CD4-positive, alpha-beta T cell treated with Interleukin-12 subunit alpha and Interleukin-12 subunit beta, for 1 hour (primary cell): ENCODE measurements at places on chromosomes 3 and 15.
A peak's percentile ranks its signal among the peaks of the same experiment; 100 is the strongest.

DNA sequence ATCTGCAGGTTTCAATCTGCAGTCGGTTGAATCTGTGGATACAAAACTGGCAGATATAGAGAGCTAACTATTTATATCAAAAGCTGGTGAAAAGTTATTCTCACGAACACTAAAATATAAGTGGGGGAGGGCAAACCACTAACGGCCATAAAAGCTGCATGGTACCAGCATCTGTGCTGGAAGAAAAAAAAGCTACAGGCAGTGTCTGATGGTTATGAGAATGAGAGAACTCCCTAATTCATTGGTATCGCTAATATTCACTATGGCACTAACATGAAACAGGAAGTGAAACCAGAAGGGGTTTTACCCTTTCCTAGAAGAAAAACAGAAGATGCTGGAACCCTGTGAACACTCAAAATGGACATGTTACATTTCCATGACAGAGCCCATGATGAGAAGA lies 15.9 kb downstream of the CEP70 start:
- no peak for DNase-seq

- no peak for DNase-seq
Observed at GRCh38 chr3:12884186-12884680, 42.9 kb upstream of the RPL32 start.

- DNase-seq = no peak
Observed at GRCh38 chr3:81352867-81353266, 408.6 kb downstream of the GBE1 start.

DNA sequence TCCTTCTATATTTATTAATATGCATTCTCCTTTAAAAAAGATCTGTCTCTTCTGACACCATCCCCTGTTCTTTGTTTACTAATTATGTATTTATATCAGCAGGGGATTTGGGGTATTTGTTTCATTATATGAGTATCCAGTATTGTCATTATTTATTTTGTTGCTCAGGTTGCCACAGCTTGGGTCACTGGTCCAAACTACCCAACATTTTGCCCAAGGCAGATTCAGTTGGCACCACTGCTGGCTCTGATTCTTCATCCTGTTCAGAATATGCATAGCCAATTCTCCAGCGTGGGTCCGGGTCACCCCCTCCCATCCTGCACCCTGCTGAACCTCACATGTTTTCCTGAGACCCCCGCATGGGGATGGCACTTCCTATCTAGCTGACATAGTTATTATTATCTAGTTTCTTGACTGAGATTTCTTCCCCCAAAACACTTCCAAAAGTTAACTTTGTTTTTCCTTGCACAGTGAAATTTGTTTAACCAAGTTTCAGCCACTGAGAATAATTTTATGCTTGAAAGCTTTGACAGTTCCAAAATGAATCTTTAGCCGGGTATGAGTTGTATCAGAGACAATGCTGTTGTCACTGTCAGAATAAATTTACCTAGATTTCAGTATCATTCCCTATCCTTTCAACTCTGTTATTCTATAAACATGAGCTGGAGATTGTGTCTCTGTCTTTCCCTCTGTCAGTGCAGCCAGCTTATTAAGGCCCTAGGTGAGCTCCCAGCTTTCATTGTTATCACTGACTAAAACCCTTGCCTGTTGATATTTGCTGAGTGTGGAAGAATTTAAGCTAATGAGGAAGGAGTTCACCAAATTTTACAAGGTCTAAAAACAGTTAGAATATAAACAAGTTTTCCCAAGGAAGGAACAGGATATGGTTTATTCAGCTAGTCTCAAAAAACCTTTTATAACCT lies 70.3 kb downstream of the TGFBR2 start:
- no peak for DNase-seq

GRCh38 chr3:101781166-101781565 lies 2.2 kb downstream of the NXPE3 start:
- no peak for DNase-seq

- no peak for DNase-seq
Observed at GRCh38 chr3:8446845-8447244, 54.8 kb upstream of the LMCD1 start.

GRCh38 chr3:159855599-159856346 lies 132.9 kb upstream of the IL12A start:
- DNase-seq = no peak

GRCh38 chr15:69215314-69216035 lies 55.0 kb downstream of the GLCE start:
- no peak for DNase-seq

DNA sequence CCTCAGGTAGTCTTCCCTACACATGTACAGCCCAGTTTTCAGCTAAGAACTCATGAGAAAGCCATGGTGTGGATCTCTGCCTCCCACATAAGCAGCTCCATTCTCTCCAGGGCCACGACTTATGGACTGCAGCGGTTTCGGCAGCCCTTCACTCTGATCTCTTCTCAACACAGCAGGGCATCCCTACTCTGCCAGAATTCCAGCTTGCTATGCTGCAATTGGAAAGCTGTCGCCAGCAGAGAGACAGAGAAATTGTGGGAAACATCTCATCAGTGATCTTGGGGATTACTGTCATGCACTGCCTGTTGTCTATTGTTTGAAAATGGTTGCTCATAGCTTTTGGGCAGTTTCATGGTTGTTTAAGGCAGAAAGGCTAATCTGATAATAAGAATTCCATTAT lies 11.9 kb upstream of the BLM start:
- no peak for DNase-seq

GRCh38 chr3:46524832-46525231 lies 27.1 kb downstream of the RTP3 start:
- DNase-seq = no peak

DNA sequence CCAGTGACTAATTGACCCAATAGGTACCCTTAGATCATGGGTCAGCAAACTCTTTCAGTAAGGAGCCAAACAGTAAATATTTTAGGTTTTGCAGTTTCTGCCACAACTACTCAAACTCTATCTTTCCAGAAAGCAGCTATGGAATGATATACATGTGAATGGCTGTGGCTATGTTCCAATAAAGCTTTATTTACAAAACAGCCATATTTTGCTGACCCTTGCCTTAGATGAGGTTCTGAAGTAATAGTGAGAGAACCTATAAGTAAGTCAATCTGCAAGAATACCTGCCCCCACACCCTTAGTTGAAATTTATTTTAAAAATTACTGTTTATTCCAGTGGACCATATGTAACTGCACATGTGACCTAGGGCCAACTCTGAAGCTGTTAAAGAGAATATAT lies 134.0 kb downstream of the CMSS1 start:
- no peak for DNase-seq

DNA sequence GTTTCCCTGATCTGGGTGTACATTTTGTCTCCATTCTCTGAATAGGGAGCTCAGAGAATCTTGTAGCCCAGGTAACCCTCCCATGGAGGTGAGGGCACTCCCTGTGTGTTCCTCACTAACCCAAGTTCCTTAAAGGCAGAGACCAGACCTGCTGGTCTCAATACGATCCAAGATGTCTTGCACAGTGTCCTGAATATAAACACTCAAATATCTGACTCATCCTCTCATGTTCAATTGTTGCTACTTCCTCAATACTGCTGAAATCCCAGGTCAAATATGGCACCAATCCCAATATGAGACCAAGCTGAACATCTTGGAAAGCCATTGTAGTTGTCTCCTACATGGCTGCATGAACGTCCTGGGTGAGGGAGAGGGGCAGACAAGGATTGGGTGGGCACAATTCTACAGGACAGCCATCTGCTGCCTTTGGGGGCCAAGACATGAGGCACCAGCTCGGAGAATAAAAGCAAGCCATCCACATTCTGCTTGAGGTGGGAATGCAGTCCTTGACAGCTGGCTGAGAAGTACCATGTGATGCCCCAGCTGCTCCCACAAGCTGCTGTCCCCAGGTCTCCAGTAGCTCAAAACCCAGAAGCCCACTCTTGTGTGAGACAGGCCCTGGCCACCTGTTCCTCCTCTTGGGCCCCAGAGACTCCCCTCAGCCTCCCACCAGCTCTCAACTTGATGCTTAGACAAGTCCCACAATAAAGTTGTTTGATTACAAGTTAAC lies 18.2 kb downstream of the TBC1D2B start:
- no peak for DNase-seq

DNA sequence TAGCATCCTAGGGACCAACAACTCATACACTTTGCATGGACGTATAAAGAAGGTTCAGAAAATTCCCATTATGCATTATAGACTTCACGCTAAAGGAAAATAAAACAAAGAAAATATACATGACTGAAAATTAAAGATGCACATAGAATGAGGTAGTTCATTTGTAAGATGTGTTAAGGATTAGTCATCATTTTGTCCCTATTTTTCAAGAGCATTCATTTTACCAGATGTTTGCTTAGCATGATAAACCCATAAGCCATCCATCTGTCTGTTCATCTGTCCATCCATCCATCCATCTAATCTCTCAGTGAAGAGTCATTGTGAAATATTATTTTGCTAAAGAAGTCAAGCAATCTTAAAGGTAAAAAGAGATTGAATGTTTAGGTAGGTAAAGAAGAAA lies 80.3 kb downstream of the TFG start:
- DNase-seq = no peak

GRCh38 chr3:120348065-120348990 lies 826 bp downstream of the LRRC58 start:
- peak; percentile 59 for DNase-seq

DNA sequence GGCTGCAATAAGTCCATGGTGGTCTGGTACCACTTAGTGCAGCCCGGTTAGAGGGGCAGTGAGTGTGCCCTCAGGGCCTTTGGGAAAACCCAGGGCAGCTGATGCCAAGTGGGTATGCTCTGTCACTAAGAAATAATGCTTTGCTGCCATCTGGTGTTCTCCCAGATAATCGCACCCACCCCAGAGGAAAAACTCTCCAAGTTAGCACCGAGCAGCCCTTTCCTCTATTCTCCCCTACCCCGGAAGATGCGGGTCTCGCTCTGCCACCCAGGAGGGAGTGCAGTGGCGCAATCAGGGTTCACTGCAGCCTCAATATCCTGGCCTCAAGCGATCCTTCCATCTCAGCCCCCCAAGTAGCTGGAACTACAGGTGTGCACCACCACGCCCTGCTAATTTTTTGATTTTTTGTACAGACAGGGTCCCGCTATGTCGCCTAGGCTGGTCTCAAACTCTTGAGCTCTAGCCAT lies 21.3 kb upstream of the DAPK2 start:
- DNase-seq = peak; percentile 78

- no peak for DNase-seq
Observed at GRCh38 chr3:129836381-129837064, 57.0 kb downstream of the TMCC1 start.

DNA sequence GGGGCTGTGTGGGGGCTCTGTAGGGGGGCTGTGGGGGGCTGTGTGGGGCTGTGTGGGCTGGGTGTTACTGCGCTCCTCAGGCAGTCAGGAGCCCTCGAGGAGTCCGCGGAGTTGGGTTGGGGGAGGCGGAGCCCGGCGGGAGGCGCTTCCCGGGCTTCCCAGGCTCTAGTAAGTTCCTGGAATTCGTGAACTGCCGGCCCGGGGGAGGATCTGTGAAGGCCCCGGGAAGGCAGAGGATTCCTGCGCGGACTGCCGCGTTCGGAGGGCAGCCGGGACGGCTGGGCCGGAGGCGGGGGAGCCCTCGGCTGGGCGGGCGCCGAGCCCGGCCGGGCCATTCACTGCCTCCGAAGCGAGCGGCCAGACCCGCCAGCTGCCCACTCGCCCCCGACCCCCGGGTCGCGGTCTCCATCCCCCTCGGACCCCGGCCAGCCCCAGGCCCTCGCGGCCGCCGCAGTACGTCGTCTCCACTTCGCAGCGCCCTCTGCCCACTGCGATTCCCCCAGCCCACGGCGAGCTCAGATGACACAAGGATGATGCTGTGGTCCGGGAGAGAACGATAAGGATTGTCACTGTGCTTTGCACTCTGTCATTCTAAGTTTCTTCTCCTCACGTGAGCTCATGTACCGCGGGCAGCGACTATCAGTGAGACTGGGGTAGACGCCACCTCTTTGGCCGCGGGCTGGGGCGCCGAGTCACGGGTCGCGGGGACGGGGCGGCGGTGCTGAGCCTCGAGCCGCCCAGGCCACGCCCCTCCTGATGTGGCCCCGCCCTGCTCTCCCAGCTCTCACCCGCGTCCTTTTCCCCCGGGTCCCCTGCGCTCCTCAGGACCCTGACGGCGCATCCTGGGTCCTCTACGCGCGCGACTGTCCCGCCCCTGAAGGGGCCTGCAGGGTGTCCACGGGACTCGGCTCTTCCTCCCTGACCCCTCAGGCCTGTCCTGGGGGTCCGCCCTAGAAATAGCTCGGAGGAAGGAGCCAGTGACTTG lies 65.3 kb downstream of the KLF13 start:
- peak; percentile 85 for DNase-seq

DNA sequence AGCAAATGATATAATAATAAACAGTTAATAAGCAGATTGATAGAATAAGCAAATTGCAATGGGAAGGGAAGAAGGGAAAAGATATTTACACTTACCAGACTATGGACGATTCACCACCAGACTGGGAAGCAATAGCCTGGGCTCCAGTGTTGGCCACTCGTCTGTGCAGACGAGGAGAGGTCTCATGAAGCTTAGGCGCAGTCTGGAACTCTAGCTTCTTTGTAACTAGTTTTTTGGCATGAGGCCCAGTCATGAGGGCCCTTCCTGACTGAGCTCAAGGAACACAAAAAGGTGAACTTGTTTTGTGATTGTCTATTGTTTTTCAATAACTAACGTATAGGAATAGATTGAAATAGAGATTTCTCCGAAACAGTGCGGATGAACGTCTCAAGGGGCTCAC lies 63.3 kb upstream of the GATM start:
- DNase-seq = no peak

DNA sequence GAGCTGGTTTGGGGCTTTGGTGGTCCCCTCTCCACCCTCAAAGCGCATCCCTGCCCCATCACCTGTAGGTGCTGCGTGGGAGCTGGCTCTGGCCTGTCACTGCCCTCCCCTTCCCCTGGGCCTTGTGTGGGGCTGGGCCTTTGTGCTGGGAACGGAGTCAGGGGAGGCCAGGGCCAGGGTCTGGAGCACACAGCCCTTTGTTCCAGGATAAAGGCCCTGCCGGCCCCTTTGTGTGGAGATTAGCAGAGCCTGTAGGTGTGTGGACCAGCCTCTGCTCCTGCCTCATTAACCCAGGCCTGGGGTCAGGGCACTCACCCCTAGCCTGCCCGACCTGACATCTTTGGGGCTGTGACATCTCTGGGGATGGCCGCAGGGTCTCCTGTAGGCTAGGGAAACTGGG lies 8.9 kb downstream of the EPHB3 start:
- no peak for DNase-seq

- no peak for DNase-seq
Observed at GRCh38 chr15:43219929-43220928, 589 bp downstream of the EPB42 start.

- no peak for DNase-seq
Observed at GRCh38 chr3:143750841-143751240, 97.4 kb downstream of the SLC9A9 start.

DNA sequence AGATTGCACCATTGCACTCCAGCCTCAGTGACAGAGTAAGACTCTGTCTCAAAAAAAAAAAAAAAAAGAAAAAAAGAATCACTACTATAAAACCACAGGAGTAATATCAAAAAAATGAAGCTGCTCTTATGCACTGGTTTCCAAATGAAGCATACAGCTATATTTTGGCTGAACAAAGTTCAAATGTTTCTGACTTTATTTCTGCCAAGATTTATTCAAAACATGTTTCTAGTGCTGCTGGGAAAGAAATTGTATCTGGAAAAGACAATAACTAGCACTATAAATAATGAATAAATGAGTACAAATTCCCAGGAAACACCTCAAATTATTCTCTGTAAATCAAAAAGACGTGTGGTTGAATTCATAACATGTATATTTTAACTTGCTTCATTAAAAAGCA lies 102.5 kb upstream of the MME start:
- DNase-seq = no peak
